PC-9 (cell line): ENCODE measurements at places on chromosomes 1 and 21.

DNA sequence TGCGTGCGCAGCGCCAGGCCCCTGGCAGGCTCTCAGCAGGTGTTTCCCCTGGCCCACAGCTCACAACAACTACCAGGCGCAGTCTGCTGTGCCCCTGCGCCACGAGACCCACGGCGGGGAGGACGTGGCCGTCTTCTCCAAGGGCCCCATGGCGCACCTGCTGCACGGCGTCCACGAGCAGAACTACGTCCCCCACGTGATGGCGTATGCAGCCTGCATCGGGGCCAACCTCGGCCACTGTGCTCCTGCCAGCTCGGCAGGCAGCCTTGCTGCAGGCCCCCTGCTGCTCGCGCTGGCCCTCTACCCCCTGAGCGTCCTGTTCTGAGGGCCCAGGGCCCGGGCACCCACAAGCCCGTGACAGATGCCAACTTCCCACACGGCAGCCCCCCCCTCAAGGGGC, 68.1 kb downstream of the ALPL start:
- no peak for DNase-seq

DNA sequence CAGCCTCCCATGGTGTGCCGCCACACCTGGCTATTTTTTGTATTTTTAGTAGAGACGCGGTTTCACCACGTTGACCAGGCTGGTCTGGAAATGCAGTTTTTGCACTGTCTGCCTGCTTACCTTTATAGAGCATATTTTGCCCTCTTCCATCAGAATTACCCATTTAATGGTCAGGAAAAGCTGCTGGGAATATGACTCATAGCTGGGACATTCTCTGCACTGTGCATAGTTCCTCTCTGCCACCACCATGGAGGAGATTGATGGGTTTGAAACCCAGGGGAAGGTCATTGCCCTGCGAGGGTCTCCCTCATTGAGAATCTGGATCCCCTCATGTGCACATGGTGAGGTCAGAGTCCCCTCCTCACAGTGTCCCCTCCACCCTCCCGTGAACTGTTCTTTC, 32.1 kb downstream of the MX1 start:
- no peak for DNase-seq

GRCh38 chr21:27526451-27526850, 559.6 kb upstream of the ADAMTS5 start:
- no peak for DNase-seq

DNA sequence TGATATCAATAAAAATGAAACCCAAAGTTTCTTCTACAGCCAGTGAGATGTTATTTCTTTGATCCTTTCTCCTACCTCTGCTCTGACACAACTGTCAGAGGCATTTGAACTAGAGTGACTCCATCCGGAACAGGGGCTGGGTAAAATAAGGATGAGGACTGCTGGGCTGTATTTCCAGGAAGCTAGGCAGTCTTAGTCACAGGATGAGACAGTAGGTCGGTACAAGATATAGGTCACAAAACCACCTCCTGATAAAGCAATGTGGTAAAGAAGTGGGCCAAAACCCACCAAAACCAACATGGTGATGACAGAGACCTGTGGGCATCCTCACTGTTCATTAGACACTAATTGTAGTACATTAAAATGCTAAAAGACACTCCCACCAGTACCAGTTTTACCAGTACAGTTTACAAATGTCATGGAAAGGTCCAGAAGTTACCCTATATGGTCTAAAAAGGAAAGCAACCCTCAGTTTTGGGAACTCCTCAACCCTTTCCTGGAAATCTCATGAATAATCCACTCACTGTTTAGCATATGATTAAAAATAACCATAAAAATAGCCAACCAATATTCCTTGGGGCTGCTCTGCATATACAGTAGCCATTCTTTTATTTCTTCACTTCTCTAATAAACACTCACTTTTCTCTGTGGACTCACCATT, 96.7 kb downstream of the GABPA start:
- no peak for DNase-seq

GRCh38 chr21:44887807-44888580, 14.5 kb upstream of the PTTG1IP start:
- DNase-seq = no peak

GRCh38 chr21:31553461-31553860, 106.0 kb upstream of the SOD1 start:
- DNase-seq = no peak

DNA sequence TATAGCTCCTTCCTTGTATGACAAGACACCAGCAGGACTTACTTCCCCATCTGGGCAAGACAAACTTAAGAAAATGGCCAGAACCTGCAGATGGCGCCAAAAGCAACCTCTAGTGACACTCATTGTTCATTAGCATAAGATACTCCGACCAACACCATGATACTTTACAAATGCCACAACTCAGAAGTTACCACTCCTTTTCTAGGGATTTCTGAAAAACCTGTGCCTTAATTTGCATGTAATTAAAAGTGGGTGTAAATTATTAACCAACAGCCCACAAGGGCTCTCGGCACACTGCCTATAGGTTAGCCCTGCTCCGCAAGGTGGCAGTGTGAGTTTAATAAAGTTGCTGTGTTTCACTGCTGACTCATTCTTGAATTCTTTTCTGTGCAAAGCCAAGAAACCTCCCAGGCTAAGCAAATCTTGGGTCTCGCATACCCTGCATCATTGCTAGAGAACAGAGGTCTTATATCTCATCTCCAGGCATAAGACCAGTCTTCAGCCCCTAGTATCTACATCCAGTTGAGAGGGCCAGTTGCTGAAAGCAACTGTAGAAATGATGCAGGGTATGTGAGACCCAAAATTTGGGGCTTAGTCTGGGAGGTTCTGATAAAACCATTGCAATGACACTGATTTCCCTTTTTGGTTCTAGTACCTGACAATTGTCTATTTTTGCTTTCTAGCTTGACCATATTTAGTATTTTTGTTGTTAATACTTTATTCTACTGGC, 86.4 kb downstream of the FAF1 start:
- peak; percentile 63 for DNase-seq

GRCh38 chr1:148308832-148309458, 156.9 kb upstream of the NBPF11 start:
- no peak for DNase-seq
